ENCODE measurements at places on chromosomes 1 and 21.

- peak; percentile 18 for DNase-seq
These were observed 194.0 kb upstream of the VAMP3 start for GRCh38 chr1:7576946-7577657.

- peak; percentile 32 for DNase-seq
These were observed 163.2 kb downstream of the ZBTB18 start for GRCh38 chr1:244214009-244214967.

- peak; percentile 18 for DNase-seq
These were observed 48.2 kb downstream of the SLX9 start for GRCh38 chr21:44987886-44988606.

DNA sequence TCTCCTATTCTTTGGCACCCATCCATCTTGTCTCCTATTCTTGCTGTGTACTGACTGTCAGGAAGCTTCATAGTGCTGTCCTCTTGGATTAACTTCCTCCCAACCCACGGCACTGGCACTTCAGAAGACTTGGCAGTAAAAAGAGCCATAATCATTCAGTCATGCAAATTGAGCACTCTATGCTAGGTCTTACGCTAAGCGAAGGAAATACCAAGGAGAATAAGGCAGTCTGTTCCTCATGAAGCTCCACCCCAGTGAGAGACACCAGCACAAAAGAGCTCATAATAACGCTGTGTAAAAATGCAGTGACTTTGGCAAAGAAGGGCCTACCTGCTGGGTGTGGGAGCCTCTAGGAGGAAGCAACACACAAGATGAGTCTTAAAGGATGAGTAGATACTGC lies 67.1 kb downstream of the GFI1 start:
- DNase-seq: no peak

- DNase-seq: no peak
These were observed 39.5 kb downstream of the TRPM2 start for GRCh38 chr21:44392916-44393315.

- DNase-seq: no peak
These were observed 35.7 kb upstream of the IFNLR1 start for GRCh38 chr1:24222793-24223192.

DNA sequence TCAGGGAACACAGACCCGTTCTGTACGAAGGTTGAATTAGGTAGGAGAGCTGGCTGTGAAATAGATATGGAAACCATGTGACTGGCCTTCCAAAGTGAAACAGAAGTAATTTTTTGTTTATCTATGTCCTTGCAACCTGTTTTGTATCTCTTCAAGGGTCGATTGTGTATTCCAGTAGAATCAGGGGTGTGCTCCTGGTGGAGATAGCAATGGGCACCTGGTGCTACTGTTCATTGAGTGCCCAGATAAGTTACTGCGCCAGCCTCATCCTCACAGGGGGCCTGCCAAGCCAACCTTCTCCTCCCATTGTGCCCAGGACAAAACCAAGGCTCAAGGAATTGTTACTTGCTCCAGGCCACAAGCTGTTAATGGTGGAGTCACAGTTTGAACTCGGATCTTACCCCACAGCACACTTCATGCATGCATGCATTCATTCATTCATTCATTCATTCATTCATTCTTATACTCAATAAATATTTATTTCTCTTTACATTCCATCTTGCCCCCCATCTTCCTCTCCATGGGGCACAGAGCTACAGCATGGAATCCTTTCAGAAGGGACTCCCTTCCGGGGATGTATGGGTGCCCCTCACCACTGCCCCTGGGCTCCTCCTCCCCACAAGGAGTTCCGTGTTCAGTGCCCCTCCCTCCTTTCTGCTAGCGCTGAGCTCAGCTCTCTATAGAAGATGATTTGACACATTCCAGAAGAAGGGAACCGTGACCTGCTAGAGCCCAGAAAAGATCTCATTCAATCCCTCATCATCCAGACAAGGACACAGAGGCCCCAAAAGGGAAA lies 24.0 kb downstream of the ADORA1 start:
- no peak for DNase-seq

- DNase-seq: no peak
These were observed 1.5 kb downstream of the GSTM4 start for GRCh38 chr1:109657395-109657794.

DNA sequence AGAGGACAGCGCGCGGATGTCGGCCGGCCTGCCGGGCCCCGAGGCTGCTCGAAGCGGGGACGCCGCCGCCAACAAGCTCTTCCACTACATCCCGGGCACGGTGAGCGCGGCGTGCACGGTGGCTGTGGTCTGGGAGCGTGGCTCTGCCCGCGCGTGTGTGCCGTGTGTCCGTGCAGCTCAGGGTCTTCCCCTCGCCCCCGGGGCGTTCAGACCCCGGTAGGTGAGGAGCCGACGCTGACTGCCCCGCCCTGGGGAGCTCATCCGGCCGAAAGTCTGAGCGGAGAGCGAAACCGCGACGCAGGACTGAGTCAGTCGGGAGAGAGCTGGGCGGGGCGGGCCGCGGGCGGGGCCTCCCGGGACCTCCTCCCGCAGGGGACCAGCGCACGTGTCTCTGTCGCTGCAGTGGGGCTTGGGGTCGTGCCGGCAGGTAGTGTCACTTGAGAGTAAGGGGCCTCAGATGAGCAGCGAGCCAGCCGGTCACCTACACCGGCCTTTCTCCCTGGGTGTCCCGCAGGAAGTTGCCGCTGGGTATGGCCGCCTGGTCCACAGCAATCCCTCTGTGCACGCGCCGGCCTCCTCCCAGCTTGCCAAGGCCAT lies 520 bp downstream of the PLEKHN1 start:
- peak; percentile 82 for DNase-seq

DNA sequence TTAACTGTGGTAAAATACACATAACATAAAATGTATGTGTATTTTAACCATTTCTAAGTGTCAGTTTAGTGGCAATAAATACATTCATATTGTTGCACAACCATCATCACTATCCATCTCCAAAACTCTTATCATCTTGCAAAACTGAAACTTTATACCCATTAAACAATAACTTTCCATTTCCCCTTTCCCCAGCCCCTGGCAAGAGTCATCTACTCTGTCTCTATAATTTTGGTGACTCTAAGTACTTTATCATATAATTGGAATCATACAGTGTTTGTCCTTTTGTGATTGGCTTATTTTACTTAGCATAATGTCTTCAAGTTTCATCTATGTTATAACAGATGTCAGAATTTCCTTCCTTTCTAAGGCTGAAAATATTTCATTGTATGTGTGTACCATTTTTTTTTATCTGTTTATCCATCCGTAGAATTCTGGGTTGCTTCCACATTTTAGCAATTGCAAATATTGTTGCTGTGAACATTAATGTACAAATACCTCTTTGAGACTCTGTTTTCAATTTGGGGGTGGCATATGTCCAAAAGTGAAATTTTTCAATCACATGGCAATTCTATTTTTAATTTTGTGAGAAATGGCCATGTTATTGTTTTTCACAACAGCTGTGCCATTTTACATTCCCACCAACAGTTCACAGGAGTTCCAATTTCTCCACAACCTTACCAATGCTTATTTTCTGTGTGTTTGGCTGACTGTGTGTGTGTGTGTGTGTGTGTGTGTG lies 153.9 kb upstream of the GORAB start:
- no peak for DNase-seq

DNA sequence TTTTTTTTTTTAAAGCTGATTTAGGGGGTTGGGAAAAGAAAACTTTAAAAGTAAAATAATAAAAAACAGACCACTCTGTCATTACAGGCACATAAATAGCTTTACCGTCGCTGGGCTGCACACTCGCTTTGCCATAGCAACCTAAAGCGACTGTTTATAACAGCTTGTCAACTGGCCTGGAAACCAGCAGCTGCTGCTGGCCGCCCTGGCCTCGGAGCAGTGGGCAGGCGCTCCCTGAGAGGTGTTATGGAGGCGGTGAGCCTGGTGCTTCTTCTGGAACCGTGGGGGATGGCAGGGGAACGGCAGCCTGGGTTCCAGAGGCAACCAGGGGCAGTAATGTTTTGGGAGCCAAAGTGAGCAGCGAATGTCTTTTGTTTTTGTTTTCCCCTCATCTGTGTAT lies 45.7 kb downstream of the ATP2B4 start:
- DNase-seq: peak; percentile 72

GRCh38 chr21:34205811-34206571 lies 132.6 kb downstream of the MRPS6 start:
- no peak for DNase-seq

GRCh38 chr21:34878940-34879339 lies 170.2 kb downstream of the RUNX1 start:
- no peak for DNase-seq

GRCh38 chr1:147539122-147539575 lies 2.2 kb upstream of the BCL9 start:
- DNase-seq: no peak

- DNase-seq: no peak
These were observed 12.4 kb downstream of the VANGL1 start for GRCh38 chr1:115654125-115654524.

DNA sequence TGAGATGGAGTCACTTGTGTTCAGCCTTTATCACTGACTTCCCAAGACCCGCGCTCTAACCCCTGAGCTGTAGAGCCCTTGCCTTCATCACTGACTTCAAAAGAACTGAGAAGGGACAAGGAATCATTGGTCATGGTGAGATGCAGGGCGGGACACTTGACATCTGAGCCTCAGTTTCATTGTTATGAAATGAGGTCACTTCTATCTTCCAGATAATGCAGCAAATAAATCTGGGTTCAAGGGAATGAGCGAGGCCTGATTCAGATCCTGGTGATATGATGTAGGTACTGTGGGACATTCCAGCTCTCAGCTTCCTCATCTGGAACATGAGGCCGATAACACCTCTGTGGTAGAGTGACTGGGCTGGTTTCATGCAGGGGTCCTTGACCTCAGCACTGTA lies 13.8 kb downstream of the KAZN start:
- DNase-seq: no peak

GRCh38 chr1:236013330-236013729 lies 51.6 kb downstream of the NID1 start:
- DNase-seq: no peak

DNA sequence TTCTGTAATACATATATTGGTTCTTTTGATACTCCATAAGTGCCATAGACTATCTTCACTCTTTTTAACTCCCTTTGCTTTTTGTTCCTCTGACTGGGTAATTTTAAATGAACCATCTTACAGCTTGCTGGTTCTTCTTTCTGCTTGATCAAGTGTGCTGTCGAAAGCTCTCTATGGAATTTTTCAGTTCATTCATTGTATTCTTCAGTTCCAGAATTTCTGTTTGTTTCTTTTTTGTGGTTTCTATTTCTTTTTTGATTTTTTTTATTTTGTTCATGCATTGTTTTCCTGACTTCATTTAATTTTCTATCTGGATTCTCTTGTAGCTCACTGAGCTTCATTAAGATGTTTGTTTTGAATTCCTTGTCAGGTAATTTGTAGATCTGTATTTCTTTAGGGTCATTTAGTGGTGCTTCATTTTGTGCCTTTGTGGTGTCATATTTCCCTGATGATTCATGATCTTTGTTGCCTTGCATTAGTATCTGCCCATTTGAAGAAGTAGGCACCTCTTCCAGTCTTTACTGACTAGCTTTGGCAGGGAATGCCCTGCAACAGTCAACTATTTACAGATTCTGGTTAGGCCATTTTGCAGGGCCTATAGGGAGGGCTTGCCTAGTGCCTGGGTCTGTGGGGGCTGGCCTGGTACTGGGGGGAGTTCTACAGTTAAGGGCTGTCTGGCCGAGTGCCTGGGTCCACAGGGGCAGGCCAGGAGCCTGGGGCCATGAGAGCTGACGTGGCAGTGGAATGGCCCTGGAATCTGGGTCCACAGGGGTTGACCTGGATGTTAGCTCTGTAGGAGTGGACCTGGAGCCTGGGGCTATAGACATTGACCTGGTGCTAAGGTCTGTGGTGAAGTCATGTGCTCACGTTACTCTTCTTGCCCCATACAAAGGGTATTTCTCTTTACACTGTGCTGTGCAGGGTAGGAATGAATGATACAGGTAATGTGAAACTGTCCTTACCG lies 89.7 kb downstream of the MAGI3 start:
- DNase-seq: no peak

DNA sequence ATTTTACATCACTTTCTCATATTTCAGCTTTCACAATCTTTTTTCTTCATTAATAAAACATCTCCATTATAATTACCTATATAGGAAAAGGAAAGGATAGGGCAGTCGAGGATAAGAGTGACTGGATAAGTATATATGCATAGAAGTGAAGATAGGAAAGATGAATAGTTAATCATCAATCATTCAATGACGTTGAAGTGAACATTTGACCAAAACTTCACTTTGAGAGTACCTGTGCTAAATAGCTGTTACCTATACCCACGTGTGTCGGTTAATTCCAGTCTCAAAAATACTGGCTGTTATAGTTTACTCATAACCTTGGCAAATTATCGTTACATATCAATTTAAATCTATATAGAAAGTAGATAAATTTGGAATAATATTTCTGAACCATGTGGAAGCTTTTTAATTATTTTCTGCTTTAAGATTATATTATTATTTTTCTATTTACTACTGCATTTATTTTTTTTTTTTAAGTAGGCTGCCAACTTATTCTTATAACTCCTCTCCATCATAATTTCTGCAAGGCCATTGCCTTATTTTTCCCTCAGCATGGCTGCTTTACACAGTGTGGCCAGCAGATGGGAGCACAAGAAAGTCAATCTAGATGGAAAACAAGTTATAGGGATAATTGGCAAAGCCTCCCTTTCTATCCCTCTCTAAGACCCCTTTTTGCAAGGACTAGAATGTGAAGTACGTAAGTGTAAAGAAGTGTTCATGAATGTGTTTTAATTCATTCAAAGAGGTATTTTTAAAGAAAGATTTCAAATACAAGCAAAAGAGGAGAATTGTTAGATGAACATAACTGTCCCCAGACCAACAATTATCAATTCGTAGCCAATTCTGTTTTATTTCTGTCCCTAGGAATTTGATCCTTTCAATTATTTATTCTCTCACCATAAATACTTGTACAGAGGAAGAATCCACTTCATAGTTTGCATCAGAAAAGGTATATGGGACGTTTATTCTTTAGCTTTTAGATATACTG lies 290.4 kb downstream of the KCNT2 start:
- DNase-seq: no peak

- no peak for DNase-seq
These were observed 15.5 kb downstream of the CHAF1B start for GRCh38 chr21:36400719-36401118.

DNA sequence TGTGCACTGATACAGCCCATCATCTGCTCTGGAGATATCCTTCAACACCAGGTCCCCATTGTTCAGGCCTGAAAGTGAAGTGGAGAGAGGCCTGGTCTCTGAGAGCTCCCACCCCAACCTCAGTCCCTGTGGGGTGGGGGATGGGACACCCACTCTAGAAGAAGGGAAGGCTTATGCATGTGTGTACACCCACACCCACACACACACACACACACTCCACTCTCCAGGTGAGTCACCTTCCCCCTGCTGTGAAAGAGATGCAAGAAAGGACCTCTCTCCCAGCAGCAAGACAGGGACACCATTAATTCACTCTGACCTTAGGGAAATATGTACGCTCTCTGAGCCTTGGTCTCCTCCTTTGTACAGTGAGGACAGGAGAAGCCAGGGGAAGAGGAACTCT lies 5.9 kb downstream of the VSIG8 start:
- DNase-seq: no peak
